ENCODE measurements at places on chromosomes 11 and 22.
A peak's percentile ranks its signal among the peaks of the same experiment; 100 is the strongest.

- DNase-seq, result no peak
These were observed 454.4 kb downstream of the NTM start for GRCh38 chr11:131824771-131825170.

- DNase-seq, result no peak
These were observed 365.2 kb upstream of the DDI1 start for GRCh38 chr11:103671143-103671651.

DNA sequence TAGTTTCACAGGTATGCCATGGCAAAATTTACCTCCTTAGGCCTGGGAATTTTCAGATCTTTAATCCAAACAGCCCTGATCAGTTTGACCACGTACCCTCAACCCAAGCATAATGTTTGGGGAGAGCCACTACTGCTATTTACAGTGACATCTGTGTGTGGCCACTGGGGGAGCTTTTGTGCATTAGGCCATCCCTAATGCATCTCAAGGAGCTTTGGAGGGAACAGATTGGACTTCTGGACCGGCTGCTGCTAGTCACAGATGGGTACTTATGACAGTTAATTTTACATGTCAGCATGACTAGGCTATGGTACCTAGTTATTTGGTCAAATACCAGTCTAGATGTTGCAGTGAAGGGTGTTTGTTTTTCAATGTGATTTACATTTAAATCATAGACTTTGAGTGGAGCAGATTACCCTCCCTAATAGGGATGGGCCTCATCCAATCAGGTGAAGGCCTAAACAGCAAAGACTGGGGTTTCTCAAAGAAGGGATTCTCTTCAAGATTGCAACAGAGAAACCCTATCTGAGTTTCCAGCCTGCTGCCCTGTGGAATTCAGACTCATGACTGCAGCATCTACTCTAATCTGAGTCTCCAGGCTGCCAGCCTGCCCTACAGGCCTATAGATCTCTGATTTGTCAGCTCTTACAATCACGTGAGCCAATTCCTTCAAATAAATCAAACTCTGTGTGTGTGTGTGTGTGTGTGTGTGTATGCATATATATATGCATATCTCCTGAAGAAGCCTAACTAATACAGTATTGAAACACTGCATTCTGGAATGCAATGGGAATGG, 38.0 kb upstream of the GALNT18 start:
- DNase-seq, result no peak

DNA sequence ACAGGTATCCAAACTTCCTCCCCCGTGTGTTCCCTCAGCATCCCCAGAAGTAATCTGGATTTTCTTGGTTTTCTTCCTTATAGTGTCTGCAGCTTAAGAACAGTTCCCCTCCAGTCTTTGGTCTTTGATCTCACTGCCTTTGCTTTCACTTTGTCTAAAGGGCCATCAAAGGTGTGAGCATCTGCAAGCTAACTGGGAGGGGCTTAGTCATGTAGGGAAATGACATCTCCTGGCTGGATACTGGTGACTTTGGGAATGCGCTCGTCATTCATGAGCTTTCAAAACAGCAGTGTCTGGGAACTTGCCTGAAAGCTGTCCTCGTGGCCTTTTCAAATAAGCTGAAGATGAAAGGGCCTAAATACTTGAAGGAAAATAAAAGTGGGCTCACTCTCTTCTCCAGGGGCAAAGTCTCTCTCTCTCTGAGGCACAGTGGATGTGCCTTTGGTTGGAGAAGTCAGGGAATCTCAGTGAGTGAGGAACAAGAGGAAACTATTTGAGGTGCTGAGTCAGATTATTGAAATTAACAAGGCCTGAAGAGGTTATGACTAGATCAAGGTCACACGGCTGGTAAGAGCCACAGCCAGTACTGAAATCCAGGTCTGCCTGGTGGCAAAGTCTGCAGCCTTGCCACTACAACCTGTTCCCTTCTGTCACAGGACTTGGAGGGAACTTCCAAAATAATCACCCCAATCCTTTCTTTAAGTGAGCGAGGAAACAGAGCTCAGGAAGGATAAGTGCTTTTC, 45.6 kb upstream of the TENM4 start:
- DNase-seq, result no peak

DNA sequence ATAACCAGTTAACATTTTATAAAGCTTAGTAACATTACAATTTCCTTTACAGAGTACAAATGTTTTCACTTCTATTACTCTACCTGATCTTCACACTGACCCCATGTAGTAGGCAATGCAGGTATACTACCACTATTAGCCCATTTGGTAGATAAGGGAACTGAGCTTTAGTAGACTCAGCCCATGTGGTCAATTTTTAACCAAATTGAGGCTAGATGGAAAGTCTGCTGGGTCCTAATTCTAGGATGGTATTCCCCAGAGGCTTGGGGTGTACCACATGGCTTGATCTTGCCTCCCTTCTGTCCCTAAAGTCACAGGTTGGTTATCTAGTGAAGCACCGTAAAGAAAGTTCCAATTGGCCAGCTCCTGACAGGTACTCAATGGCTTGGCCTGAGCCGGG, 48.2 kb downstream of the NRXN2 start:
- DNase-seq, result no peak

GRCh38 chr11:62315431-62315830, 16.6 kb upstream of the SCGB1D4 start:
- no peak for DNase-seq

DNA sequence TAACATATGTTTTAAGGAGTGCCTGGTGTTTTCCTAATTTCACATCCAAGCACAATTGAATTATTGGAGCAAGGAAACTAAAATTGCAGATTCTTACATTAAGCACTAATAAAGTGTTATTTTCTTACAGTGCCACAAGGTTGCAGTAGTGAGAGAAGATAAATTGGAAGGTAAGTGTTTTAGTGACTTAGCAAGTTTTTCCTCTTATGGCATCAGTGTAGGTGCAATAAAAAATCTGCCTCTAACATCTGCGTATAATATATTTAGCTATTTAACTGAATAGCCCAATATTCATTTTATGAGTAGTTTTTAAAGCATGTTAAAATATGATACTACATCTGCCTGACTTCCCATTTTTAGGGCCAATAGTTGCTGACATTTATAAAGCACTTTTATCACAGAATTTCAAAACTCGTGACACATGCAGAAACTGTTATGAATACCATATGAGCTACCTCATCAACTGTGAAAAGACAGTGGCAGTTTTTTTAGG, 19.0 kb downstream of the POLD3 start:
- no peak for DNase-seq

DNA sequence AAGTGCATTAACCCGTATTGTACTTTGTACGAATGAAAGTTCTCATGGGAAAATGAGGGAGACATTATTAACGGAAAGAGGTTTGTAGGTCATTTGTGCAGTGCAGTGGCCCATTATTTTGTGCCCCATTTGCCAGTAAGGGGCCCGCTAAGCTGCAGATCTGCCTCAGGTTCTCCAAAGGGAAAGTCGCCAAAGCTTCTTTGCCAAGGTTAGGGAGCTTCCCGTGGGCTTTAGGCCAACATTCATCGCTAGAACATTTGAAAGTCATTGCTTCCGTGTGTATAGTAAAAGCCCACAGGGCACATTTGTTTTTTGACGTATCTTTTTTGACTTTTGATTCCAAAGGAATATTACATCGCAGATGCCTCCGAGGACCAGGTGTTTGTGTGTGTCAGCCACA, 61.0 kb upstream of the SORL1-AS1 start:
- DNase-seq, result no peak

GRCh38 chr11:126736682-126737572, 263.6 kb downstream of the KIRREL3 start:
- DNase-seq, result no peak

DNA sequence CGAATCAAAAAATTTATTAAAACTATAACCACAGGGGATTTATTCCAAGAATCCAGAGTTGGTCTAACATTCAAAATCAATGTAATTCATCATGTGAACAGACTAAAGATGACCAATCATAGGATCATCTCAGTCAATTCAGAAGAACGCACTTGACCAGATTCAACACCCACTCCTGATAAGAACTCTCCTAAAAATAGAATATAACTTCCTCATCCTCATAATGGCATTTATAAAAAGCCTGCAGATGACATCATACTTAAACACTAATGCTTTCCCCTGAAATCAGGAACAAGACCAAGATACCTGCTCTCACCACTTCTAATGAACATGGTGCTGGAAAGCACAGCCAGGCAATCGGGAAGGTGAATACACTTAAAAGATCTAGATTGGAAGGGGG, 10.5 kb upstream of the MUC2 start:
- no peak for DNase-seq

DNA sequence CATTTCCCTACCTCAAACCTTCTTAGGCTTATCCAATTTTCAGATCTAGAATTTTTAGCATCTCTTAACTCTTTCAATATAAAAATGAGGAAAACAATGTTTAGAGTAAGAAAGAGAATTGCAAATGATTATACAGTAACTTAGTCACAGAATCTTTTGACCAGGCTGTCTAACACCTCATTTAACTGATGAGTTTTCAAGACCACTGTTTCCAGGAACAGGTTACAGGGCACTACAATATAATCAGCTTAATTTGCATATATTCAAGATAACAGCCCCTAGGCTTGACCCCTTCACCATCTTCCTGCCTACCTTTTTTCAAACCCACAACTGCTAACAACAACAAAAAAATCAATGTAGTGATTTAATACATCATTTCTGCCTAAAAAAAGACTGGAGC, 12.7 kb downstream of the NUMA1 start:
- no peak for DNase-seq

GRCh38 chr22:22735695-22736611, 91.5 kb downstream of the GGTLC2 start:
- no peak for DNase-seq

DNA sequence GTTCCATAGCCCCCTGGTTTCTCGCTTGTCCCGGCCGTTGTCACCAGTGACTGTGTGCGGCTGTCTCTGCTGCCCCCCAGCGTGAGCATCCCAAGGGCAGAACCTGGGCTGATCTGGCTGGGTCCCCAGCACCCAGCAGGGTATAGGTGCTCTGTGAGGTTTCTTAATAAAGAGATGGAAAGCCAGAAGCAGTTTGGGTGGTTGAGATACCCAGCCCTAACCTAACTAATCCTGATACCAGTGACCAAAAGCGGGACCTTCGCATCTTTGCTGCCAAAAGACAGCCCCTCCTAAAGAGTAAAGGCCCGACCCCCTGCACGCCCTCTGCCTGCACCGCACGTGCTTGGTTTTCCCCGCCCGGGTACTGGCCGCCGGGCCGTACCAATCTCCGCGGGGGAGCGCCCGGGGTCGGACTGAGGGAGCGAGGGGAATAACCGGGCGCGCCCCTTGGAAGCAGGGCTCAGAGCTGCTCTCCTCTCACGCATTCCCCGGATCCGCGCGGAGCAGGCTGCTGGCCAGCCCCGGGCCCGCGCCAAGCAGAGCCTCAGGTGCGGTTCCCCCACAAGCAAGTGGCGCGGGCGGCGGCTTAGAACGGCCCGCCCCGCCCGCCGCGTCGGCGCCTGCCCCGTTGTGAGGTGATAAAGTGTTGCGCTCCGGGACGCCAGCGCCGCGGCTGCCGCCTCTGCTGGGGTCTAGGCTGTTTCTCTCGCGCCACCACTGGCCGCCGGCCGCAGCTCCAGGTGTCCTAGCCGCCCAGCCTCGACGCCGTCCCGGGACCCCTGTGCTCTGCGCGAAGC, at the start of gene DGAT2:
Gene DGAT2 (plus strand): TSS at position 667 of the 797 bp plus-strand sequence. CDS start 214 bp downstream, outside the sequence.
- peak; percentile 58 for DNase-seq

DNA sequence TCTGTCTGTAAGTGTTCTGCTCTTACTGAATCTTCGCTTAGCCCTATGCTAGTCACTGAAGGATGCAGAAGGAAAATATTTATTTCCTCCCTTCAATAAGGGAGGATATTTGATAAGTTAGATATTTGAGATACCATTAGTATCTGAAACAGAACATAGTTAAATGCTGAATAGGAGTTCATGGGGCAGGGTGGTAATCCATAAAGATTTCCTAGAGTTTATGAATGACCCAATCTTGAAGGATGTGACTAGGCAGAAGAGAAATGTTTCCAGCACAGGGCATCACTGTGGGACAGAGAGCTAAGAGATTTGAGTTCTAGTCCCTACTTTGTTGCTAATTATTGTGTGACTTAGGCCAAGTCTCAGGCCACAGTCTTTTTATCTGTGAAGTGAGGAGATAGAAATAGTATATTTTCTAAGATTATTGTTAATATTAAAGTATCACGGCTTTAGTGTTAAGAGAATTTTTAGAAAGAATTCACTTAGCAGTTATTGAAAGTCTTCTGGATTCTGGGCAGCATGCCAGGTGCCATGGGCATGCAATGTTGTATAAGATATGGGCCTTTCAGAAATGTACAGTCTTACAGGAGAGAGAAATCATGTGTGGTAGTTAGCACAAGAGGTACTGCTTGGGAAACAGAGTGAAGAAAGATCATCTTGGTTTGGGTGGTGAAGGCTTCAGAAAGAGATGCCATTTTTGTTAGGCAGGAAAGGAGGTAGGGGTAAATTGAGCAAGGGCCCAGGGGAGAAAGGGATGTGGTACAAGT, 24.0 kb downstream of the SWAP70 start:
- DNase-seq, result no peak

Data from naive thymus-derived CD4-positive, alpha-beta T cell (primary cell).